AG04450 (cell line): ENCODE measurements at places on chromosomes 5 and 9.

- peak; percentile 59 for DNase-seq
Measured at GRCh38 chr5:33343676-33344327, 97.0 kb upstream of the TARS1 start.

DNA sequence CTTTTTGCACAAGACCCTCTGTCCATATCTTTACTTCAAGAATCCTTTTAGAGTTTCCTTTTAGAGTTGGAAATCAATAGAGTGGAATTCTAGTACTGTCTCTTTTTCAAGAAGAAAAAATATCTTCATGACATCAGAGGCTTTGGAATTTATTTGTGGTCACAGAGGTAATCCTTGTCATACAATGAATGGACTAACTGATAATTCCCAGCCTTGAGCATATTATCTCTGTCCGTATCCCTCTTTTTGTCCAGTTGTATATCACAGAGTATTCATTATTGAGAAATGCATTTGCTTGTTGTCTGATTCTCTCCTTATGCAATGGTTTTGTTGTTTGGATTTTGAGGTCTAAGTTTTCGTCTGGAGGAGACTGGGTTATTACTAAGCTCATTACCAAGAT is 82.0 kb upstream of the HAPLN1 start:
- no peak for DNase-seq

DNA sequence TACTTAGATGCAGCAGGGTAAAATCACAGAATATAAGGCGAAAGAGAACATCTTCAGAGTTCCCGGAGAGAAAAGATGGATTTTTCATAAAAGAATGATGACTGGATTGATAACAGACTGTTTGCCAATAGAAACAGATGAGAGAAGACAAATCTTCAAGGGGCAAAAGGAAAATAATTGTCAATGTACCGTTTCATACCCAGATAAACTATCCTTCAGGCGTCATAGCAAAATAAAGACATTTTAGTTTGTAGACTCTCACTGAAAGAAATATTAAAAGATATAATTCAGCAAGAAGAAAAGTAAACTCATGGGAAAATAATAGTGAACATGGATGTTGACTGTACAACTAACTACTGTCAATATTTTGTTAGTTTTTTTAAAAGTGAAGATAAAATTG is 174.2 kb downstream of the CRB2 start:
- DNase-seq, result no peak

- DNase-seq, result no peak
Measured at GRCh38 chr5:41770799-41771198, 99.4 kb downstream of the OXCT1 start.

- DNase-seq, result no peak
Measured at GRCh38 chr5:71778678-71779276, 59.7 kb downstream of the CARTPT start.

- DNase-seq, result no peak
Measured at GRCh38 chr5:32563614-32564013, 21.7 kb upstream of the SUB1 start.

GRCh38 chr5:3512361-3513095 is 83.1 kb upstream of the IRX1 start:
- DNase-seq, result no peak

DNA sequence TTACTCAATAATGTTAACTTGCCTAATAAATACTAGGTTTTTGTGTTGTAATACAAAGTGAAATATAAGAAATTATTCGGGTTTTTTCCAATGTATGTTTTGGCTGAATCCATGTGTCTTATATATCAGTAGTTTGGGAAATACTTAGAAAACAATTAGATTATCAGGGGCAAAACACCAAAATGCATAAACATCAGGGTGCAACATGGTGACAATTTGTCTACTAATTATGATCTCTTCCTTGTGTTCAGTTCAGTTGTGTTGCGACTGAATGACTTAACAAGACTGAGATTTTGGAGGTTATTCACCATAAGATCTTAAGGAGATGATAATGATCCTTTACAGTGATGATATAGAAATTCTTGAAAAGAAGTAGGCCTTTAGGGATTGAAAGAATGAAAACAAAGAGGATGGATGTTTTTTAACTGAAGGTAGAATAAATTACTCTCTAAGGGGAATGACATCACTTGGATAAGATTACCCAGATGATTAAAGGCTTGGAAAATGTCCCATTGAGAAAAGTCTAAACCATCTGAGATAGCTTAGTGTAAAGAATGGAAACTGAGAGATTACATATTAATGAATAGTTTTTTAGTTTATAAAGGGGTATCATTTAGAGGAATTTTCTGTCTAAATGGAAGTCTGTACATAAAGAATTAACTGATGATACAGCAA is 415.8 kb downstream of the SPATA31D1 start:
- no peak for DNase-seq

GRCh38 chr5:108481355-108481931 is 99.5 kb upstream of the FBXL17 start:
- no peak for DNase-seq

DNA sequence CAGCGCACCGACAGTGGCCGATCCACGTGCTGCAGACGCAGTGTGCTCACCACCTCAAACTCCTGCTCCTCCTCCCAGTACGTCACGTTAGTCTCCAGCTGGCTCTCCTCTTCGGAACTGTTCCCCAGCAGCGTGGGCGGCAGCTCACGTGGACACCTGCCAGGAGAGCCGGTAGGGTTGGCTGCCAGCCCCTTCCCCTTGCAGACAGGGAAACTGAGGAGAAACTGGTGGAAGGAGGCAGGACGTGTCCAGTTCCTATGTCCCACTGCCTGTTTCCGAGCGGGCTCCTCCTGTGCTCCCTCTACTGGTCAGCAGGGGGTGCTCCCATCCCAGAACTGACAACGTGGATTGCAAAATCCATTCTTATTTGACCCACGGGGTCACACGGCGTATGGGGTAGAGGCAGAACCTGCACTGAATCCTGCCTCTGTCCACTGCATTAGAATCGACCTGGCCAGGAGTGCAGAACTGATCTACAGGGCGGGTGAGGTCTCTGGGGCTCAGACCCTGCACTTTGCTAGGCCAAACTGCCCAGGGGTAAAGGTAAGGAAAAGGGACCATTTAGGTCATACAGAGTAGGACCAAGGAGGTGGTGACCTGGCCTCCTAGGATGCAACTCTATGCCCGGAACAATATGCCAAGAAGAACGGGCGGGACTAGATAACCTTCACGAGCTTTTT is 25.7 kb downstream of the PDGFRB start:
- DNase-seq, result no peak

DNA sequence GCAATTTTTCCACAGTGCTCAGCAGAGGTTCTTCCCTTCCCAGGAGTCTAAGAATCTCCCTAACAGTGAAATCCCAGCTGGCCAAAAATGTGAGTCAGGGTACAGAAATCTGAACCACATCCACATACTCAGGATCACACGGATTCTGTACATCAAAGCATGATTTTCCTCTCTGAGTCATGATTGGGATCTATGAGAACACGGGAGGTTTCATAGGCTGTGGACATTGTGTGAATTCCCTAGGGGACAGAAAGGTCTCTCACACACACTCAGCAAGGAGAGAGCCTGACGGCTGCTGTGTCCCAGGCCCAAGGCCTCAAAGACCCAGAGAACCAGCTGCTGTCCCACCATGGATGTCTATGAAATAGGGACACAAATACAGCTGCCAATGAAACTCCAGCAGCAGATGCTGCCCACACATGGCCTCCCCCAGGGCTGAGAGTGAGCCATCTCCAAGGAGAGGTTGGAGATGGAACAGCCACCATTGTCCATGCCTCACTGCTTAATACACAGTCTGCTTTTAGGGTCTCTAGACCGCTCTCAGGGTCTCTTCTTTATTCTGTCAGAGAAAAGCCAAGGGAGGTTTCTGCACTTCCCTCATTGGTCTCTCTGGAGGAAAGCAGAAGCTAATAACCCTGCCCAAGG is 102.7 kb downstream of the ADAMTS12 start:
- DNase-seq, result peak; percentile 96

GRCh38 chr9:33236571-33236970 is 3.4 kb upstream of the SPINK4 start:
- DNase-seq, result no peak

DNA sequence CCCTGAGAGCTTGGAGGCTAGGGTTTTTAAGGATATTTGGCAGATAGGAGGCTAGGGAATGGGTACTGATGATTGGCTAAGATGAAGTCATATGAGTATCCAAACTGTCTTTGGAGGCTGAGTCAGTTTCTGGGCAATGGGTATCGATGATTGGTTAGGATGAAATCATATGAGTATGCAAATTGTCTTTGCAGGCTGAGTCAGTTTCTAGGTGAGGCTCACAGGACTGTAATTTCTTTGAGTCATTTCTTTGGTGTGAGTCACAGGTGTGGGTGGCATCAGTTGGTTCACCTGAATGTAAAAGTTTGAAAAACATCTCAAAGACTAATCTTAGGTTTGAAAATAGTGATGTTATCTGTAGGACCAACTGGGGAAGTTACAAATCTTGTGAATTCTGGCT is 1068.0 kb downstream of the NR2F1-AS1 start:
- no peak for DNase-seq

DNA sequence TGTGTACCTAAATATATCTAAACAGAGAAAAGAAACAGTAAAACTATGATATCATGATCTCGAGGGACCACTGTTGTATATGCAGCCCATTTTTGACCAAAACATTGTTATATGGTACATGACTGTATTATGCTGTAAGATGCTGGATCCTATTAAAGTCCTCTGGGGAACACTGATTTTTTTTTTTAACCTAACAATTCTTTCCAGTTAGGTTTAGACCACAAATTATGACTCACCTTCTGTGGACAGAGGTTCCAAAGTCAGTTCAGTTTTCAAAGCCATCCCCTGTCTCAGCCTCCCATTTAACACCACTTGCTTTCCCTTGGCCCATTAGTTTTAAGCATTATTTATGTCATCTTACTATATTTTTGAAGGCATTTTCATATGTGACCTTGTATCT is 27.1 kb downstream of the TRMO start:
- no peak for DNase-seq

- DNase-seq, result no peak
Measured at GRCh38 chr9:114281473-114282103, 41.3 kb upstream of the ORM1 start.

GRCh38 chr9:134558124-134558905 is 83.3 kb upstream of the COL5A1 start:
- no peak for DNase-seq

DNA sequence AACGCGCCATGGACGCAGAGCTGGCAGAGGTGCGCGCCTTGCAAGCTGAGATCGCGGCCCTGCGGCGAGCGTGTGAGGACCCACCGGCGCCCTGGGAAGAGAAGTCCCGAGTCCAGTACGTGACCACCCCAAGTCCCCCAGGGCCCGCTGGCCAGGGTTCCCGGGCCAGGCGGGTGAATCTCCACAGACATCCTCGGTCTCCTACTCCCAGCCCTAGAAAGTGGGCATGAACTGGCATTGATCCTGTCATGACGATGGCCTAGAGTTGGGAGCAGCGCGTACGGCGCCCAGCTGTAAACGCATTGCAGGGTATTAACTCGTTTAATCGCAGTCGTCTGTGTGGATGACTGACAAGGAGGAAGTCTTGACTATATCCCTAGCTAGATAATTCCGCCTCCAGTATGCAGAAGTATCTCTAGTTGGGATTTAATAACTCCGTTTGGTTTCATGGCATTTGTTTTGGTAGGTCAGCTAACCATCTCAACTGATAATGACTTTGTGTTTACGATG is 293 bp downstream of the CENPP start:
- no peak for DNase-seq

DNA sequence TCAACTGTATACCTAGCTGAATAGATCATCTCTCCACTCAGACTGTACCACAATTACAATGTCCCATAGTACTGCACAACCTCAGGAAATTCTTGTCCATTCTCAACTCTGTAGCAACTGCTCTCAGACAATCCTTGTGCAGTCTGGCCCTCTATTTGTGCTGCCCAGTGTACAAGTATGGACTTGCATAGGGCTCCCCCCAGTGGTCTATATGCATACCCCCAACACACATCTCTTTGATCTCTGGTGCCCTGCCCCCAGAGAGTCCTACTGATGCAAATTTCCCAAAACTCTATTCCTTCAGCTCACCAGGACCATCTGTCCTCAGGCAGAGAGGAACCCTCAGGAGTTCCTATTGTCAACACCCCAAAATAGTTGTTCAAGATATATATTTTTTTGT is 205.3 kb downstream of the SLCO4C1 start:
- no peak for DNase-seq

GRCh38 chr5:75018805-75019587 is 33.4 kb downstream of the GCNT4 start:
- no peak for DNase-seq

DNA sequence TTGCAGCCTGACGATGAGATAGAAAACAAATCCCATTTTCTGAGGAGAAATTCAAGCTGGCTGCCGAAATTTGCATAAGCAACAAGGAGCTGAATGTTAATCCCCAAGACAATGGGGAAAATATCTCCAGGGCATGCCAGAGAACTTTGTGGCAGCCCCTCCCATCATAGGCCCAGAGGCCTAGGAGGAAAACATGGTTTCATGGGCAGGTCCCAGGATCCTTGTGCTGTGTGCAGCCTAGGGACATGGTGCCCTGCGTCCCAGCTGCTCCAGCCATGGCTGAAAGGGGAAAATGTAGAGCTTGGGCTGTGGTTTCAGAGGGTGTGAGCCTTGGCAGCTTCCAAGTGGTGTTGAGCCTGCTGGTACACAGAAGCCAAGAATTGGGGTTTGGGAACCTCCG is 48.8 kb upstream of the MAN2A1 start:
- DNase-seq, result no peak

DNA sequence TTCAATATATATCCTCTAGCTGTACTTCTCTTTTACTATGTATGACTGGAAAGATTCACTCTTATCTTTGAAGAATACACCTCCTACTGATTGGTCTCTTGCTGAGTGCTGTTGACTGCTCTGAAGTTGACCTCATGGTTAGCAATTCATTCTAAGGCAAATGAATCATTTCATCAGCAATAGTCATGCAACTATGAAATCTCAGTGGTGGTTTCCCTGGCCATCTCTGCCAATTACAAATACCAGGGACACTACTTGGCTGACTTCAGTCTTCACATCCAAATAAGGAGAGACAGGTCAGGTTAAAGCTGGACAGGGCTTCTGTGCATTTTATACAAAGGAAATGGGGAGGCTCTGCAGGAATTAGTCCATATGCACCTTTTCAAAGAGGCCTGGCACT is 333.5 kb upstream of the ACTBL2 start:
- DNase-seq, result peak; percentile 82

- no peak for DNase-seq
Measured at GRCh38 chr5:82942083-82942881, 134.9 kb downstream of the TMEM167A start.

DNA sequence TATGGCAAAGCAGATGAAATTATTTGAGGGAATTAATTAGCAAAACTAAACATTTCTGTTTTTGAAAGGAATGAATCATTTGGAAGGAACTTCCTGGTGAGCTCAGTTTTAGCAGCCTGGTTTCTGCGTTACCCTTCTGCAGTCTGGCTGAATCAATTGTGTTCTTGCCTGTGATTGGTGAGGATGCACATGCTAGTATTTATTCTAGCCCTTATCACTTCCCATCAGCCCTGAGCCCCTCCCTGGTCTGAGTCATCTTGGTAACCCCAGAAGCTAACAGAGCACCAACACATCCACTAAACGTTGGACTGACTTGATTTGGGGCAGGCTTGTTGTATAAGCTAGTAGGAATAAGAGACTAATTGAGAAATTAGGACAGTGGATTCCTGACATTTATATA is 6.6 kb downstream of the TJP2 start:
- peak; percentile 92 for DNase-seq

- no peak for DNase-seq
Measured at GRCh38 chr5:60395712-60396329, 304.1 kb downstream of the DEPDC1B start.

GRCh38 chr5:77076961-77077828 is 9.9 kb downstream of the ZBED3 start:
- DNase-seq, result peak; percentile 11

GRCh38 chr5:78958672-78959445 is 26.3 kb downstream of the ARSB start:
- DNase-seq, result no peak

- no peak for DNase-seq
Measured at GRCh38 chr9:93579711-93580516, 3.5 kb downstream of the PHF2 start.
